GM12892 (cell line): ENCODE measurements at places on chromosomes 4 and X.

GRCh38 chrX:135484641-135485289 is 35.7 kb upstream of the INTS6L start:
- no peak for DNase-seq

GRCh38 chrX:10512258-10512657 is 108.1 kb downstream of the MID1 start:
- no peak for DNase-seq

- DNase-seq, result no peak
Measured at GRCh38 chrX:17291171-17291900, 83.7 kb upstream of the NHS start.

GRCh38 chr4:24763631-24764297 is 31.6 kb upstream of the SOD3 start:
- no peak for DNase-seq
